ENCODE measurements at places on chromosomes 7 and 10.

DNA sequence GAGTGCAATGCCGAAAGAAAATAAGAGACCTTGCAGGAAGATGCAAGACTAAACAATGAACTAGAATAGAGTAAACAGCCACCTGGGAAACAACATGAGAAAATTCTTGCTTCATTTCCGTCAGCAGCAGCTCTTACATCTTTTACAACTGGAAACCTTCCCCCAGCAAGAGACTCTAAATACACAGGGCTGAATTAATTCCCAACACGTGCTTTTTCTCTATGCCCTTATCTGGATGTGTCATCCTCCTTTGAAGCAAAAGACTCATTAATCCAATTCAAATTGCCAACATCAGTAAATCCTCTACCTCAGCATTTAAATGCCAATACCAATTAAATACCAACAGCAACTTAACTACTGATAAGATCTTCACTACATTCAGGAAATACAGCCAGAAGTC is 99.0 kb upstream of the PDE1C start:
- no peak for DNase-seq

DNA sequence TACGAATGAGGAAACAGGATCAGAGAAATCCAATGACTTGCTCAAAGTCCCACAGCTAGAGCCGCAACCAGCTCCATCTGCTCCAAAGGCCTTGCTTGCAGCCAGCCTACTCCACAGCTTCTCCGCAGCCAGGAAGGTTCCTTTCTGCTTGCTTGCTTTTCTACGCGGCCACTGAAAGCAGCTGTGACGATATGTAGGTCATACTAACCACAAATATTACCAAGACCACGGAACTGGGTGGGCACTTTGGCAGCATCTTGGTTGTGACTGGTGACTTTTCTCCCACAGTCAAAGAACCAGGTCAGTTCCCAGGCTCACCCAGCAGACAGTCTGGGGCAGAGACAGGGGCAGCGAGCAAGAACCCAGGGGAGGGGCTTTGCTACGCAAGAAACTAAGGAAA is 86.4 kb downstream of the FAM53B start:
- DNase-seq, result no peak

GRCh38 chr10:63261496-63261895 is 128.4 kb downstream of the NRBF2 start:
- DNase-seq, result no peak

DNA sequence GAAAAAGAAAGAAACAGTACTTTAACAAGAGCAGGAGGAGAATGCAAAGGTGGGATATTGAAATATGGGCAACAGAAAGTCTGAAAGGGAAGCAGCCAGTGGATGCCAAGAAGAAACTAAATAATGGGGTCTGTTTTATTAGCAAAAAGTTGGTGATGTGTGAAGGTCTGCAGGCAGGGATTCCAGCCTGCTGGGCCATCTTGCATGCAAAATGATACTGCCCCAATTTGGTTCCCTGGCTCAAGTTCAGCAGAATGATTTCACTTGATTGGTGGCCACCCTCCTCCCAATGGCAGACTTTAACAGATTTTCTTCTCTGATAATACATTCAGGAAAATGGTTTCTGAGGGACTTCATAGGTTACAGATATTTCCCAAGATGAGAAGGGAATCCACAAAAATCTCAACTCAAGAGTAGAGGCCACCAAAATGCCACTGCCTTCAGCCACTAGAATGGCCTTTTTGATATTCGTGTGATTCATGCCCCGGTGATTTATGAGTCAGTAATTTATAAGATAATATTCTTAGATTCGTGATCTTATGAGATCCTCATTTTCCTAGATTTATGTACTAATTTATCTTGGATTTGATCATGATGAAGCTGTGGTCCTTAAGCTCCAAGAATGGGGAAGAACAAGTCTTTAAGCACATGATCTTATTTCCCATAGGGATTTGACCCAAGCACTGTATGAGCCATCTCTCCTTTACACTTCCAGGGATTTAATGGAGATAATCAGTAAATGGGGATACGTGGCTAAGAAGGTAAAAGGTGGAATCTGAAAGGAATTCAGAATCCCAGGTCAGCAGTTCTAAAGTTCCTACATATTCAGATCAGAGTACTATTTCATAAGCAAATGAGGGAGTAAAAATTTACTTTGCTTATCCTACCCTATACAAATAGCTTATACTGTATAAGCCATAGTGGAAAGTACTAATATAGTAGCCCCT is 32.3 kb upstream of the ADD3 start:
- DNase-seq, result no peak

GRCh38 chr7:107186240-107186639 is 17.4 kb downstream of the HBP1 start:
- DNase-seq, result no peak

DNA sequence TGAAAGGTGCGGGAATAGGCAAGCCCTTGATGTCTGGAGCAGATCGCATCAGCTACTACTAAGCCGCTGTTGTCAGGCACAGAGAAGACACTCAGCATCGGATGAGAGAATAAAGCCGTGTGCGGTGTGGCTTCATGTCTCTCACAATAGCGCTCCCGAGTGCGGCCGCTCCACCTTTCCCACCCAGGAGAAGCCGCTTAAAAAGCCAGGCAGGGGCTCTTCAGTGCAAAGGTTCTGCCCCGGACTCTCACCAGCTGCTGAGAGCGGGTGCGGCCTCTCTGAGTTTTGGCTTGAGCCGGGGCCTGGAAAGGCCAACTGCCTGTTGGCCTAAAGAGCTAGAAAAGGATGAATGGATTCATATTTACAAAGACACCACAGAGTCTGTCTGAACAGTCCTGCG is 600.6 kb downstream of the DNAJB6 start:
- no peak for DNase-seq

DNA sequence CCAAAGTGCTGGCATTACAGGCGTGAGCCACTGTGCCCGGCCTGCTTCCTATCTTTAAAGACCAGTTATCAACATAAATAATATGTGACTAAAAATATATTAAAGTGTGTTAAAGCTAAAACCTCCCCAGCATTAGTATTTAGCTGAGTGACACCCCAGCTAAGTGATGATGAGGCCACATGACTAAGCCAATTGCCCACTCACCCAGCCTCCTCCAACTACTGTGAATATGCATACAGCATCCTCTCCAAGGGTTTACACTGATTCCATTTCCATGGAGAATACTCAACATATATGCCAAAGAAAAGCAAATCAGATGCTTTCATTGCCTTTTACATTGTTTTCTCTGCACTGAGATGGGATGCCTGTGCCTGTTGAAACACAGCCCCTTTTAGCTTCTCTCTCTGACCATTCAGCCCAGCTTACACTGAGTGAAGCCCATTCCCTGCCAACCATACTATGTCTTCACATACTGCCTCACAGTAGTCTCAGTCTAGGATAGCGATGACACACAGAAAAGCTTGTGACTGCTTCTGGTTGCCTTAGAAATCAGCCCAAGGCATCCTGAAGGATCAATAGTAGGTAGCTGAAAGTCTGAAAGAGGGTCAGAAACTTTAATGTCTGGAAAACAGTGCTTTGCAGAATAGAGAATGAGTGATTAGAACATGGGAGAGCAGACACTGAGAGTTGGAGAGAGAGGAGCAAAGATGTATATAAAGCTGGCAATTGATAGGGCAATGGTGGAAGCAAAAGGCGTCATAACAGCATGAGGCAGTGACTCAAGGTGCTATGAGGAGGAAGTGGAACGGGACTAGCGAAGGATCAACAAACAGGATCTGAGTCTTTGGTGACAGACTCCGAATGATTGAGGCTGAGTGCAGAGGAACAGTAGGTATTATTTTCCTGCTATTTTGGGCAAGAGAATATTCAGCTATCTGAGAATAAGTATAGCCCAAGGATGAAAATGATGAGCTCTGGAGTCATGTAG is 19.8 kb upstream of the ATE1 start:
- no peak for DNase-seq

- DNase-seq, result no peak
These were observed 250.9 kb downstream of the KIAA1217 start for GRCh38 chr10:24459836-24460235.

DNA sequence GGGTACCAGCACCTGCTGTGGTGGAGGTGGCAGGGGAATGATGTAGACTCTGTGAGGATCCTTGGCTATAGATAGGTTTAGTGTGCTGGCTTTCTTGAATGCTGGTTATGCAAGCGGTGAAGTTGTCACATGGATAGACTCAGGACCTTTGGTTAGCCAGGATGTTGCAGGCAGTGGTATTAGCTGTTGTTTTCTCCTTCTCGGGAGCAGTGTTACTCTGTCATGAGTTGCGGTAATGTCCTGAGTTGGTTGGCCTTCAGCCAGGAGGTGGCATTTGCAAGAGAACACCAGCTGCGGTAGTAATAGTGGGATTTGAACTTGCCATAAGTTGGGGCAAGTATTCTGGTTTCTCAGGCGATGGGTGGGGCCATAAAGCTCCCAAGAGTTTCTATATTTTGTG is 10.8 kb downstream of the AGK start:
- no peak for DNase-seq

DNA sequence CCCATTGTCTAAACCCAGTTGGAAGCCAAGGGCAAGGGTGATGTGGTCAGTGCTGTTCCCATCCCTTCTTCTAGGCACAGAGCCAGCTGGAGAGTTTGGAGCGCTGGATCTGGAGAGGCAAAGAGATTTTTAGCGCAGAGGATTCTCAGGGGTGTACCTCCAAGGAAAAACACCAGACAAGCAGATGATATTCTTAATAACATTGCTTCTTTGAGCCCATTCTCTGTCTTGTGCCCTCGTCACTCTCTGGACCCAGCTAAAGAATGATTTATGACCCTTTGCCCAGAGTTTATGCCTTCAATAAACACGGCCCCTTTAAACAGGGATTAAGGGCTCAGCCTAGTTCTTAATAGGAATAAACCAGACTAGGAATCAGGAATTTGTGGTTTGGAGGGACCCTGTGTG is 4.7 kb upstream of the HIP1 start:
- DNase-seq, result no peak

GRCh38 chr7:8433477-8434289 is at the start of gene NXPH1:
TSS of gene NXPH1 (plus strand) at chr7:8433609.
- peak; percentile 55 for DNase-seq

- DNase-seq, result no peak
These were observed at the start of gene STK31 for GRCh38 chr7:23710000-23710399. TSS of gene STK31 (plus strand) at chr7:23710219. CDS start at chr7:23710286, 67 bp downstream.

DNA sequence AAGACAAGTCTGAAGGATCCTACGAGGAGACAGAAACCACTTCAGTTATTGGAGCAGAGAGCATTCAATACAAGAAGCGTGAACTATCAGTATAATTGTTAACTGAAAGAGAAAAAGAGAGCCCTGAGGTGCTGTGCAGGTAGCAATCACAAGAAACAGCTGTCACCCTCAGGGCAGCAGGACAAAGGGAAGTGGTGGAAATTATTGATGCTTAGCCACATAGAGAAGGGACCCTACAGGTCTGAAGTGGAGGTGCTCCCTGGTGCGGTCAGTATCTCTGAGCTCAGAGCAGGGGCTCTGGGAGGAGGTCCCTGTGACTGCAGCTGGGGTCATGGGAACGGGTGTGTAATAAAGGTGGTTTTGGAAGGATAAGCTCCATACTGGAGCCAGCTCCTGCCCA is 97.8 kb upstream of the KLF6 start:
- no peak for DNase-seq

DNA sequence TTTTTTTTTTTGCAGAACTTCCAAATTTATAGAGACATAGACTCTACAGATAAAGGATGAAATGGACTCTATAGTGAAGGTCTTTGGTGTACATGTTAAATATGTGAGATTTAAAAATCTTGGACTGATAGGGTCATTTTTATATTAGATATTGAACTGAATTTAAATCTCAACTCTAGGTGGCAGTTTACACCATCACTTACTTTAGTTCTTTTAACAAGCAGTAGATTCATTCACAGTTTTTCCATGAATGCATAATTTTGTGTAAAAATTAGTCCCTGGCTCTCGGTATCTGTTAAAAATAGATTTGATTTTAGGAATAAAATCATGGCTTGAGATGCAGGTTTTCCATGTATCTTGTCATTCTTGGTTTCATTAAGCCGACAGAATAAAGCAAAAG is 31.1 kb upstream of the SNX13 start:
- DNase-seq, result no peak

GRCh38 chr10:29461042-29461441 is 172.2 kb downstream of the LYZL1 start:
- DNase-seq, result no peak

DNA sequence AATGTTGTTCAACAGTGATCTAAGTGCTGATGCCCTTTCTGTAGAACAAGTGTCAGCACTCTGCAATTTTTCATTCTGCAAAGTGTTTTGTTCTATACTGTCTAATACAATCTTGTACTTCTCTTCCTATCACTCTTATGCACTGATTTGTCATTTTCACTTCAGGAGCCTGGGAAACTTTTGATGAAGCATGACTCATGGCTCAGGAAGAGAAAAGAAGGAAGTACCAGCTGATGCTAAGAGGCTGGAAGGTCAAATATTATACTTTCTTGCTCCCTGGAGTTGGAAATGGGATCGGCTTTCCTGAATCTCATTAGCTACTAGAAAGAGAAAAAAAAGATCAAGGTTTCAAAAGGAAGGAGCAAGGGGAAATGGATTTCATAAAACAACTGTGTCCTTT is 45.8 kb downstream of the DGKI start:
- no peak for DNase-seq

- no peak for DNase-seq
These were observed 98.1 kb downstream of the MYOF start for GRCh38 chr10:93384006-93384405.

- DNase-seq, result no peak
These were observed 195.1 kb downstream of the CCDC3 start for GRCh38 chr10:12806228-12807095.

DNA sequence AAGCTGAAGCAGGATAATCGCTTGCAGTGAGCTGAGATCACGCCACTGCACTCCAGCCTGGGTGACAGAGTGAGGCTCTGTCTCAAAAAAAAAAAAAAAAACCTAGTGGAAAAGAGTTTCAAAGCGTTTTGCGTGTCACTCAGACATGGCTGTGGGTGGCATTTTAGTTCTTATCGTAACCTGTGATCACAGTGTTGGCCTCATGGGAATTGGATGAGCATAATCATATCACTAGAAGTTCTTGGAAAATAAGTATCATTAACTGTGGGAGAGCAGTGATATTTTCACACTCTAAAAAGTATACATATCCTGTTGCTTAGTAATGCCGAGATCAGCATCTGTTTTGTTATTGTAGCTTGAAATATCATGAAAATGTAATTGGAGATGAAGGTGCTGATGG is 92.6 kb downstream of the CREM start:
- DNase-seq, result no peak

DNA sequence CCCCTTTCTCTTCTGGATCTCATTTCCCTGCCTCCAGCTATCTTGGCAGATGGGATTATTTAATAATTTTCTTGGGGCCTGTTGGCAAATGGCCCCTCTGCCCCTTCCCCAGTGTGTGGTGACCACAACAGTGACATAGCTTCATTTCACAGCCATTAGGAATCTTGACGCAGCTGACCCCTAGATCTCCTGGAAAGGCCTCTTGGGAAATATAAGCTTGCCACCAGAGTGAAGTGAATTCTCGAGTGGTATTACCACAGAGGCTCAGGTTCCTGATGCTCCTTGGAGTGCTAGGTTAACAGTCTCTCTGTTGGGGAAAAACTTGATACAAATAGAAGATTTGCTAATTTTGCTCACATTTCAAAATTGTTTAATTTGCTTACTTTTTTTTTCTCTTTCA is 57.8 kb downstream of the AUTS2 start:
- no peak for DNase-seq

Measured in NCI-H1436 (cell line).